ENCODE measurements at places on chromosomes 6 and 20.

DNA sequence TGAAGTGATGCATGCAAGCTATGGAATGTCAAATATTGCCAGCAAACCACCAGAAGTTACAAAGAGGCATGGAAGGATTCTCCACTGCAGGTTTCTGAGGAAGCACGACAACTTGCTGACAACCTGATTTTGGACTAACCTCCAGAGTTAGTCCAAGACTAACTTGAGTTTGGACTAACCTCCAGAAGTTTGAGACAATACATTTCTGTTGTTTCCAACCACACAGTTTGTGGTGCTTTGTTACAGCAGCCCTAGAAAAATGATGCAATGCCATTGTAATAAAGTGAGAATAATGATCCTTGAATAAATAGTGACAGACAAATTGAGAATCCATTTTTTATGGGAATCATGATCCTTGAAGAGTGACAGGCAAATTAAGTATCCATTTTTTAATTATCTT is 169.9 kb upstream of the HDDC2 start:
- DNase-seq: no peak

DNA sequence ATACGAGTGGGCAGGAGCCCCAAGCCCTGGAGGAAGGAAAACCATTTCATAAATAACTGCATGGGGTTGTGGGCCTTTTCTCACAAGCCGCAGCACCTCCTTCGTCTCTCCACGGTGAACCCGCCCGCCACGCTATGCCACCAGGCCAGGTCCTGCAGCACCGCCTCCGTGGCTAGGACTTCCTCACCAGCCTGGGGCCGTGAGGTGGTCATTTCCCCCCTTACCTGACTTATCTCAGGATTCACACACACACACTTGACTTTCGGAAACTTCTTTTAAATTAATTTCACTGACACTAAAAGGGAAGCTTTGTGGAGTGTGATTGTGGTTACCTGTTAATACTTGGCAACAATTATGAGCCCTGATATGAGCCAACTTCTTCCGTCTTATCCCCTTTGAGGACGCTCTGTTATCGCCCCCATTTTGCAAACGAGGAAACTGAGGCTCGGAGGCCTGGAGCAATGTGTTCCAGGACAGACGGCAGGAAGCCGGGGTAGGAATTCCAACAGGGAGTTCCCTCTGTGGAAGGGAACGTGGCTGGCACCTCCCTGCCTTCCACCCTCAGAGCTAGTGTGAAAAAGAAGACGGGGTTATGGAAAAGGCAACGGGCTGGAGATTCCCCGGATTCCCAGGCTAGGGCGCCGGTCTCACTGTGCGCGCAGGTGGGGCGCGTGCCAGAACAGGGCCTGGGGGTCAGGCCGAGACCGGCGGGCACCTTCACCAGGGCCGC is 817 bp upstream of the SLCO4A1 start:
- no peak for DNase-seq

- DNase-seq: no peak
These were observed 224.4 kb upstream of the SASH1 start for GRCh38 chr6:148118244-148118643.

DNA sequence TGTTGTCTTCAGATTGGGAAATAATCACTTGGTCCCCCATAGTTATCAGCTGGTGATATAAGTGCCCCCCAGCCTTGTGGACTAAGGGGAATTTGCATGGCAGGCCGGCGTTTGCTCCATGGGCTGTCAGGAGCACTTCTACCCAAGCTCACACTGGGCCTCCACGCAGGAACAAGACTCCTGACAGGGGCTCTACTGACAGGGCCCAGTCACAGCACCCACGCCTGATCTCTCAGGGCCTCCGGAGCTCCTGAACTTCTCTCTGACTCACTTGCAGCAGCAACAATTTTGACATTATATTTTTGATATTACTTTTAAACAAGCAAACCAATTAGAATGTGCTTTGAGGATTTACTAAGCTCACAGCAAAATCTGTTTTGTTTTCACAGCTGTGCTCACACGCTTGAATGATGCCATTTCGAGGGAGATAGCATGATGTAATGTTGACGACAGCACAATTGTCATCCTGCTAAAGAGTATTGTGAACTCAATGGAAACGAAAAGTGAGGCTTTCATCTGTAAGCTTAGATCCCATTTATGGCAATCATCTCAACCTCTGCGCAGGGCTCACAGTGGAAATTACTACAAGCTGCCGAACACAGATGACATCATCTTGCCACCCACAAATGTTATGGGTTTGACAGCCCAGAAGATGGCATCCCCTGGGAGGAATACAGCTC is 28.7 kb upstream of the TXNDC5 start:
- DNase-seq: no peak
